GM23248 (cell line): ENCODE measurements at places on chromosomes 4 and X. TPM values are rescaled to one million over a fixed set of nuclear protein-coding genes. Genes with fewer than 3 reads are reported as not detected.

The SOWAHD gene
- total RNA-seq = 0.22 TPM in 1 of 2 replicates, not detected in the other

- H3K4me1 ChIP-seq = peaks cover 51% of the 10 kb centered on the region
- no peak overlapping the region for H3K4me3 ChIP-seq
- no peaks in the 10 kb centered on the region for H3K36me3 ChIP-seq
- no peaks in the 10 kb centered on the region for H3K27me3 ChIP-seq
These were observed 97.4 kb upstream of the PGRMC2 start for GRCh38 chr4:128384765-128385598.

The ASB12 gene
- total RNA-seq = 0.22 TPM in 1 of 2 replicates, not detected in the other

The NKX3-2 gene
- under 0.01 and 0.13 TPM in 2 replicates for total RNA-seq

The HTT gene
- 14.8 and 26.5 TPM in 2 replicates for total RNA-seq

DNA sequence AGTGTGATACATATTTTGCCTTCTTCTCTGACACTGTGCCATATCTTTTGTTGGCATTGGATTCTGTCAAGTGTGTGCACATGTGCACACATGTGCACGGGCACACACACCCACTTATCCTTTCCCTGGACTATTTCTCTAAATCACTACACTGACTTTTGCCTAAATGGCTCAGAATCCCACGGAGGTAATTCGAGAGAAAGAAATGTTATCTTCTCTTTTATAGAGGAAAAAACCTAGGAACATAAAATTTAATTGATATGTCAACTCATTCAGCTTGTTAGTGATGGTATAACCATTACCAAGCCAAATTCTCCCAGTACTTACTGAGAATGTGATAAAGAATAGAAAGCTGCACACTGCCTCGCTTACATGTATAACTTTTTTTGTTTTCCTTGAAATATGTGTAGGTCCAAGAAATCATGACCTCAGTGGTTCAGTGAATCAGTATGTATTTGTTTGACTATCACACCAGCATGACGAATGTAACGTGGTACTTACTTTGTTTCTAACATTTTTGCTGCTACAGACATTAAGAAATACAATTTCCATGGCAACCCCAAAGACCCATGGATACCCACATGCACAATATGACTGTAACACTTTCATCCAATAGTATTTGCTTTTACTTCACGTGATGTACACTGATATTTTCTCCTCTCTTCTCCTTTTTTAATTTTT lies 163.0 kb downstream of the PCDH7 start:
- DNase-seq = no peak
- H3K27me3 ChIP-seq = no peaks in the 10 kb centered on the region
- H3K4me3 ChIP-seq = no peak overlapping the region
